Stimulated activated CD4-positive, alpha-beta T cell treated with anti-CD3 and anti-CD28 coated beads, TNF-alpha, amount 100 ng/mL, for 4 hours (primary cell): ENCODE measurements at places on chromosomes 13 and 19.

GRCh38 chr19:4754248-4754647 is 30.6 kb upstream of the DPP9 start:
- DNase-seq = no peak

DNA sequence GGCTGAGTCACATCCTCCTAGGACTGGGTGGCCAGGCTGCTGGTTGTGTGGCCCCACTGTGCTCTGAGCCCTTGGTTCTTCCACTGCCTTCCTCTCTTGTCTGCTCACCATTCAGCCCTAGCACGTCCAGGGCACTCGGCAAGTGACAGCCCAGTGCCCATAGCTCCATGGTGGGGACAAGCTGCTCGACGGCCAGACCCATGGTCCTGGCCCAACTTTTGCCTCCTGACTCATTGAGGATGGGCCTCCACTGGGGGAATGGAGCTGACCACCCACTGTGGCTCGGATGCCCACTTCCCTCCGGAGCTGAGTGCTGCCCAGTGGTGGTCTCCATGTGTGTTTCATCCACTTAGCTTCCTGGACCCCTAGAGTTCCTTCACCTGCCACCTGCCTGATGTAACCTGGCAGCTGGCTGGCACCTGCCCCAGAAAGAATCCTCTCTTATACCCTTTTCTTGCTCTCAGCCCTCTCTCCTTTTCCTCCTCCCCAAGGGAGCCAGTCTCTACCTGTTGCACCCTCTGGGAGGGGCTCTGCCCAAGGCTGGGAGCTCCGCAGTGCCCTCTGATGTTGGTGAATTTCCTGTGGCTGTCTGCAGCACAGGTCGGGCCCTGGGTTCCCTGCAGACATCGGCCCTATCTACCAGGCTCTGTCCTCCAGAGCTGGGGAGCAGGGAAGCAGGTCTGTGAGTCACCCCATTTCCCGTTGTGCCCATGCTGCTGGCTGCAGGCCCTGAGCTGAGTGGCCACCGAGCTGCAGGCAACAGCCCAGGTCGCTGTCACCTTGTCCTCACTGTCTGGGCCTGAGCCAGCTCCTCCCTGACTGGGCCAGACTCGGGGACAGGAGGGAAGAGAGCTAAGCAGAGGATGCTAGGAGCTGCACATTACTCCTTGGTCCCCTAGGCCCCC is 7.4 kb downstream of the CHST8 start:
- no peak for DNase-seq

- DNase-seq = no peak
Observed at GRCh38 chr13:109119896-109120295, 490.5 kb downstream of the MYO16 start.

GRCh38 chr13:67147342-67148133 is 82.6 kb downstream of the PCDH9 start:
- DNase-seq = no peak

DNA sequence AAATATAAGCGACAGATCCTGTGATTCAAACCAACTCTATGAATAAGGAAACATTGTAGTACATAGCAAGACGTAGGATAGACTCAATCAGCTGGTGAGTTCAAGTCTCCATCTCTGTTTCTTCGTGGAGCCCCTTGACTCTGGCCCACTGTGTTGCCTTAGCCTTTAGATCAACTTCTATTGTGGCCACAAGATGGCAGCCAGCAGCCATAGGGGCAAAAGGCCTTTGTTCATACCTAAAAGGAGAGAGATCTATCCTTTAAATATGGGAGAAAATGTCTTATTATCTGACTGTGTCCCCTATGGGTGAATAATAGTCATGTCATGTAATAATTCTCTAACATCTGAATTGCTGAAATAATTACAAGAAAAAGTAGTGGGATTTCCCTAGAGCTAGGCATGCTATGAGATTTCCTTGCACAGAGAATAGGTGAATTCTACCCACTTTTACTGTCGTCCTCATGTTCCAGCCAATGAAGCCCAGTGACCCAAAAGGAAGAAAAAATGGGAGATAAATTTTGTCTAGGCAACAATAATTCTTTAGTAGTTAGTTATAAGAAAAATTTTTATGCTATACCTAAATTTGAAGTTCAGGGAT is 129.4 kb downstream of the PCDH20 start:
- DNase-seq = no peak

DNA sequence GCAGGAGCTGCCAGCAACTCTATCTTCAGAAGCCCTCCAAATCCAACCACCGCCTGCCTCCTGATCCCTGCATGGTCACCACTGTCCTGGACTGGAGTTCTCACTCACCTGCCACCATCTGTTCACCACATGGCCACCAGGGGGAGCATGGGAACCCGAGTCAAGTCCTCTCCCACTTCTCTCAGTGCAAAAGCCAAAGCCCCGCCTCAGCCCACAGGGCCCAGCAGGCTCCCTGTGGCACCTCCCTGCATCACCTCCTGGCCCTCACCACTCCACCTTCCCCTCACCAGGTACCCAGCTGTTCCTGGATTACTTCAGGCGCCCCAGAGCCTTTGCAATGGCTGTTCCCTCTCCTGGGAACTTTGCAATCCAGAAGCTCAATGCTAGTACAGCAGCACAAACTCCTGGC is 5.3 kb downstream of the DHPS start:
- peak; percentile 80 for DNase-seq

GRCh38 chr13:44386913-44387556 is 13.4 kb downstream of the SERP2 start:
- no peak for DNase-seq

- no peak for DNase-seq
Observed at GRCh38 chr19:52648336-52649016, 10.3 kb upstream of the ZNF83 start.

GRCh38 chr19:23402388-23402787 is 7.1 kb upstream of the ZNF91 start:
- no peak for DNase-seq

- DNase-seq = no peak
Observed at GRCh38 chr19:8185343-8186068, 23.7 kb upstream of the CERS4 start.

- DNase-seq = no peak
Observed at GRCh38 chr19:38731654-38732301, 12.5 kb downstream of the CAPN12 start.

GRCh38 chr19:56969156-56969555 is 128.6 kb upstream of the PEG3 start:
- no peak for DNase-seq

DNA sequence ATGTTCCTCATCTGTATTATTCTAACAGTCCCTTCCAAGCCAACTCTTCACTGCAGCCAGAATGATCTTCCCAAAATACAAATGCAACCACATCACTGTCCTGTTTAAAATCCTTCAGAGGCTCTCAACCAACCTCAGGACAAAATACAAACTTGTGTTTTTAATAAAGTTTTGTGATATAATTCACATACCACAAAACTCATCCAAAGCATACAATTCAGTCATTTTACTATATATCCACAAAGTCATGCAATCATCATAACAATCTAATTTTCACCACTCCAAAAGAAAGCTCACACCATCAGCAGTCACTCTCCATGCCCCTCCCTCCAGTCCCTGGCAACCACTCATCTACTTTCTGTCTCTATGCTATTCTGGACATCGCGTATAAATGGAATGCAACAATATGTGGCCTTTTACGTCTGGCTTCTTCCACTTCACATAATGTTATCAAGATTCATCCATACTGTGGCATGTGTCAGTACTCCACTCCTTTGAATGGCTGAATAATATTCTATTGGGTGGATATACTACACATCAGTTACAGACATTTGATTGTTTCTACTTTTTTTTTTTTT is 81.7 kb upstream of the DOCK9 start:
- DNase-seq = no peak

DNA sequence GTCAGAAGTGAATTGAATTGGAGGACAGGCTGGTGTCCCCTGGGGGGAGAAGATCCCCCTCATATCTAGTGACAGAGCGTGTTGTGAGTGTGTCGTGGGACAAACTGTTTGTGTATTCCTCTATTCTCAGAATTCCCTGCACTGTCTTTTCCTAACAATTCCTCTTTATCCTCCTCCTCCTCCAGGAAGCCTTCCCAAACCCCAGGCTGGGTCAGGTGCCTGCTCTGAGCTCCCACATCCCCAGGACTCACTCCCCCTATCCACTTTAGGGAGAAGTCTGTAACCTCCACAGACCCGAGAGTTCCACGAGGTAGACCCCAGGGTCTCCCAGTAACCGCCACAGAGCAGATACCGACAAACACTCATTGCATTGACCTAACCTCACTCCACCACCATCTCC is 15.1 kb upstream of the BICRA start:
- no peak for DNase-seq

DNA sequence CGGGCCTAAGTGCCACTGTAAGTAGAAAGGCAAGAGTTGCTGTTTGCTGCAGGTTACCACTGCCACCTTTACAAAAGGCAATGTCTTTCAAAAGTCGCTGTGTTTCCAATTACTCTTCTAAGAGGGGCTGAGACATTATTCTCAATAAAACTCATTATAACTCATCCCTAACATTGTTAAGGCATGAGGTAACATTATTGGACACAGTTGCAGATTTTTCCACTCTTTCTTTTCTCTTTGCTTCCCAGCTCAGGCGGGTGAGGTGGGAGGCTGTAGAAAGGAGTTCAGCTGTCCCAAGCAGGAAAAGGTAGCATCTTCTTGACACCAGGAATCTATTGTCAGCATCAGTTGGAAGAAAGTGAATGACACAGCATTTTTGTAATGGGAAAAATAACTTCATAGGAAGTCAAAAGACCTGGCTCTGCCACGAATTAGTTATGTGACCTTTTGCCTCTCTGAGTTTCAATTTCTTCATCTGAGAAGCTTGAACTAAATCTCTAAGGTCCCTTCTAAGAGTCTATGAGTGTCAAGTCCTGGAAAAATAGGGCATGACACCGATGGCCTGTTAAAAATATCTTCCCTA is 2.1 kb upstream of the UBL3 start:
- DNase-seq = no peak

GRCh38 chr19:29770648-29771047 is 41.1 kb upstream of the CCNE1 start:
- DNase-seq = no peak

DNA sequence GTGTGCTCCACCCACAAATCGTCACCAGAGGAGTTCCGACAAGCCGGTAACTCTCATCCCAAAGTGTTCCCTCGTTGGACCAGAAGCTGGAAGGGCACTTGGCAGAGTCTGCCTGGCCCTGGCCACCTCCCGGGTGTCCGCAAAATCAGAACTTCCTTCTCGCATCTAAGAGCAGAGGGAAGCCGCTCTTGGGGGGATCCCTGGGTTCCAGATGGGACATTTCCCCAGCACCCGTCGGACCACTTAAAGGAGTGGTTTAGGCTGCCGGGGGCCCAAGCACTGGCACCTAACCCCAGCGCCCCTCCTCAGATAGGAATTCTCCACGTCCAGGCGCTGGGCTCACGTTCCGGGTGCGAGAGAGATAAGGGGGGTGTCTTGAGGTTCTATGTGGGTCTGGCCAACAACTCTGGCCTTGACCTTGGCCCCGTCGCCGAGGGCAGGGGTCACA is 857 bp upstream of the MAP2K7 start:
- no peak for DNase-seq

- no peak for DNase-seq
Observed at GRCh38 chr13:95387733-95388207, 86.5 kb upstream of the ABCC4 start.

GRCh38 chr13:33479105-33479504 is 193.6 kb upstream of the STARD13 start:
- DNase-seq = no peak

DNA sequence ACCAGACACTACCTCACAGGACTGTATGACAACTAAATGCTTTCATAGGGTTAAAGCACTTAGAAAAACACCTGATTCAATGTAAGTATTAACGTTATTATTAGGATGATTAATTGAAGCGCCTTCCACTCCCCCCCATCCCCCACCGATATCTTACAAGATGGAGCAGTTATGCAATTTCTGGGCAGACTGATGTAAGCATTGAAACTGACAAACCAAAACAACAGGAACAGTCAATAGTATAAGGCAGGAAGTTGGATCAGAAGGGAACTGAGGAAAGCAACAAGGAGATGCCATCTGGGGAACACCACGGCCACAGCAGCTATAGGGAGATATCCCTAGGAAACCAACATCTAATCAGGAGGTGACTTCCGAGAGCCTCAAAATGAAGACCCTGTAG is 3.8 kb downstream of the LCP1 start:
- no peak for DNase-seq

DNA sequence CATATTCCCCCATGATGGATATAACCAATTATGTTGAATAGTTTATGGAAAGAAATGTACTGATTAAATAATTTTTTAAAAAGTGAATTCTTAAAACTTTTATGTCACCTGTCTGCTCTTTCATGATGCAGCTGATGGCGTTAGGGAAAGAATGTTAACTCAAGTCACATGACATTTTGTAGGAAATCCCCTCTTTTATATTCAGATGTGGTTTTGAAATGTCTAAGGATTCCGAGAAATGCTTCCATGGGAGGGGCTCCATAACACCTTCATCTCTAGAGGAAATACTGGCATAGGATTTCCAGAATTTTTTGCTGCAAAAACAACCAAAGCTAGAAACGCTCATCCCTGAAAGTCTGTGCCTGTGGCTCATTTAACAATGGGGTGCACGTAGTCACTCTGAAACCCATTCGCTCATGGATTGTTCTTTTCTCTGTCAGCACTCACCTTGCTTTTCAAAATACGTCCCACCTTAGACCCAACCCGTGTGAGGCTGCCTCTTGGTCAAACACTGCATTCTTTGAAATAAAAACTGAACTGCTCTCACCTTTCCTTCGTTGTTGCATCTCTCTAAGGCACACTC is 288.9 kb downstream of the SHISA2 start:
- DNase-seq = no peak

DNA sequence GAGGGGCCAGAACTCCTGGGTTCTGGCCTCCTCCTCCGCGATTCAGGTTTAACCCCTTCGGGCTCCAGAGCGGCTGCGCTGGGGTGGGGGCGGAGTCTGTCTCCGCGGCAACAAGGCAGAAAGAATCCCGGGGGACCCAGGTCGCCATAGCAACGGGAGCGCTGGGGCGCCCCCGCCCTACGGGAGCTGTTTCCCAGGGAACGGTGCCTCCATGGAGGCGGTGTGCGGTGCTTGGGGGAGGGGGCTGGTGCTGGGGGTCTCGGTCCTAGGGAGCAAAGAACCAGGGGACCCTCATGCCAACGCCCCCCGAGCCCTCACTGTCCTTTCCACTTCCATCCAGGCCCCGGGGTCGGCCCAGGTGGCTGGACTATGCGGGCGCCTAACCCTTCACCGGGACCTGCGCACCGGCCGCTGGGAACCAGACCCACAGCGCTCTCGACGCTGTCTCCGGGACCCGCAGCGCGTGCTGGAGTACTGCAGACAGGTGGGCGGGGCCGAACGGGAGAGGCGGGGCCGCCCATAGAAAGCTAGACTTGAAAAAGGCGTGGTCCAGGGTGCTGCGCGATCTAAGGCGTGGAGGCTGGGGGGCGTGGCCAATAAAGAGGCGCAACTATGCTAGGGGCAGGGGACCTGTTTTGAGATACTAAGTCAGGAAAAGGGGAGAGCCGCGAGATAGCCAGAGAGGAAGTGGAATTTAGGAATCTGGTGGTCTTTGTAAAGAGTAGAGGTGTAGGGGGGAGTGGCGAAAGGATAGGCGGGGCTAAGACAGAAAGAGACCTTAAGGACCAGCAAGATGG is 1.2 kb downstream of the APLP1 start:
- peak; percentile 65 for DNase-seq

GRCh38 chr13:37914781-37915391 is 45.3 kb upstream of the TRPC4 start:
- no peak for DNase-seq

- DNase-seq = no peak
Observed at GRCh38 chr13:106172176-106172905, 363.1 kb downstream of the EFNB2 start.

- no peak for DNase-seq
Observed at GRCh38 chr13:92804346-92804745, 422.3 kb upstream of the GPC6 start.
